Activated naive CD8-positive, alpha-beta T cell treated with anti-CD3 and anti-CD28 coated beads, Interleukin-2, amount 50 U/mL, for 16 hours (primary cell): ENCODE measurements at places on chromosomes 11 and 22.

GRCh38 chr11:123212406-123212805 lies 17.4 kb upstream of the CLMP start:
- no peak for DNase-seq

DNA sequence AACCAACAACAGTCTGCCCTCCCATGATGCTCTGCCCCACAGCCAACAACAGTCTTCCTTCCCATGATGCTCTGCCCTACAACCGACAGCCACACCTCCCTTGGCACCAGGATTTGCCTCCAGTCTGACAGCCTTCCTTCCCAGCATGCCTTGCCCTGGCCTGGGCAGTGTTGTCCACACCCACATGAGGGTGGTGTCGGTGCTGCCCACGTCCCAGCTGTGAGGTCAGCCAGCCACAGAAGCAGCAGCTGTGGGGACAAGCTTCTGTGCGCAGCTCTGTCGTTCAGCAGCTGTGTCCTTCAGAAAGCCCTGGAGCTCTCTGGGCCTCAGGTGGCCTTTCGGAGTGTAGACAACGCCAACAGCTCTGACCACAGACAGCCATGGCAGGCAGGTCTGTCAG lies 1378.9 kb downstream of the BRD1 start:
- DNase-seq, result no peak

GRCh38 chr11:55806248-55806647 lies 4.9 kb upstream of the OR5L1 start:
- no peak for DNase-seq

GRCh38 chr11:131402040-131402439 lies 31.6 kb downstream of the NTM start:
- DNase-seq, result no peak

DNA sequence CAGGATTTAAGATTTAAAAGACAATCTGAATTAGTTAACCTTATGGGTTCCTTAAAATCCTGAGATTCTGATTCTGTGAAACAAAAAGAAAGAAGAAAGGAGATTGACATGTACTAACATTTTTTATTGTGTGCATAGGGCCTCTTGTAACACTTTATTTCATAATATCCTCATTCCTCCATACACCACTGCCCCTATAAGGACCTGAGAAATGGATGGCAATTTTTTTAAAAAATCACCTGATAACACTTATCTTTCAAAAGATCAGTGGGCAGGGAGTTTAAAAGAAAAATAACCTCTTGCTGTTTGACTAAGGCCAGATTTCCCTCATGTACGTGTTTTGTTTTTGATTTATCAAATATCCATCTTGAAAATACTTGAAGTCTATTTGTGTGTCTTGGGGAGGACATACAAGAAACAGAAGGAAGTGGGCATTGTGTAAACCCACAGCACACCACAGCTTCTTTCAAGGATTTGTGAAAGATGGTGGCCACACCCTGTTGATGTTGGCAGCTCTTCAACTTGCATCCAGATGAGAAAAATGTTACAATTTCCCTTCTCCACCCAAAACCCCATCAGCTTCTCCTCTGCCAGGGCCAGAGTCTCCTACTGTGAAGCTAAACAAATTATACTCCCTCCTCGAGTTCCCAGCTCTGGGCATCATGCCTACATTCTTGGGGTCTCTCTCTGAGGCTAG lies 35.0 kb upstream of the MPEG1 start:
- DNase-seq, result no peak

DNA sequence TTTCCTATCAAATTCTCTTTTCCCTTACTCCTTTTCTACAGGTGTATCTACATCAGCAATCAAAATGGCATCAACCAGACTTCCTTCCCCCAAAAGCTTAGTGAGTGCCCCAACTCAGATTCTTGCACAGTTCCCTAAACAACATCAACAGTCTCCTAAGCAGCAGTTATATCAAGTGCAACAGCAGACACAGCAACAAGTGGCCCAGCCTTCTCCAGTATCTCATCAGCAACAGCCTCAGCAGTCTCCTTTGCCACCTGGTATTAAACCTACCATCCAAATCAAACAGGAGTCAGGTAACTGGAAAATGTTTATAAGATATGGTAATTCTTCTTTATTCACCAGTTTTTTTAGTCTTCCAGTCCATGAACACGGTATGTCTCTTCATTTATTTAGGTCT lies 51.4 kb downstream of the EMSY start:
- no peak for DNase-seq

DNA sequence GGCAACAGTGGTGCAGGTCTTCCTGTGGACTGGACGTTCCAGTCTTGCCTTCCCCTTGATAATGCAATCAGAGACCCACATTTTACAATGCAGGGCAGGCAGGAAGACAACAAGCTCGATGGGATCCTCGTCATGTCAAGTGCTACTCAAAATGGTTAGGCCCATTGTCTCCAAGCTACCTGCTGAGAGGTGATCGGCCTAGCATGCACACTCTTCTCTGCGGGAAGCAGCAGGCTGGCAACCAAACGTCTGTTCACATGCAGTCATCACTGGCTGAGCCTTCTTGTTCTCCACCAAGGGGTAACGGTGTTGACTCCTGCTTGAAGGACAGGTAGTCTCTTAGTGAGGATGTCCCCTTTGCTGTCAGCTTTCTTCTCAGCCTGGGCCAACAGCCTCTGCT lies 25.5 kb upstream of the CD82 start:
- no peak for DNase-seq

DNA sequence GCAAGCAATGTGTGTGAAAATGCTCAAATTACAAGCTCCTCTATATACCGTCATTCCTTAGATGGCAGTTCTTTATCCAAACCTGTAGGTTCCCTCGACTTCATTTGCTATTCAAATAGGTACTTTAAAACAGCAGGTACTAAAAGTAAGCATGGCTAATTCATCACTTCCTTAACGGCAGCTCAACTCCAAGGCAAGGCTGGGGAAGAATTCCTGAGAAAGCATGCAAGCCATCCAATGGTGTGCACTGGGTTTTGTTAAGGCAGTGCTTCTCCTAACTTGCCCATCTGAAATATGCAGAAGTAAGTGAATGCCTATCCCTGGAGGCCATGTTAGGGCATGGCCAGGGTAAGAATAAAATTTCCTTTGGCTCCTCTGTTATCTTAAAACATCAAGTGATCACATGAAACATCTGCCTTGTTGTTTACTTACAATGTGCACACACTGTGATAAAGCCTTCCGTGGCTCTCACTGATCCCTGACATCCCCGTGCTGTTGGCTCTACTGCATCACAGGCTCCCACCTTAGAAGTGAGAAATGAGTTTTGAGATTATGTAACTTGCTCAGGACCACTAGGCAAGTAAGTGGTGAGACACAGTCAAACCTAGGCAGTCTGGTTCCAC lies 52.1 kb downstream of the SMCO4 start:
- DNase-seq, result no peak

DNA sequence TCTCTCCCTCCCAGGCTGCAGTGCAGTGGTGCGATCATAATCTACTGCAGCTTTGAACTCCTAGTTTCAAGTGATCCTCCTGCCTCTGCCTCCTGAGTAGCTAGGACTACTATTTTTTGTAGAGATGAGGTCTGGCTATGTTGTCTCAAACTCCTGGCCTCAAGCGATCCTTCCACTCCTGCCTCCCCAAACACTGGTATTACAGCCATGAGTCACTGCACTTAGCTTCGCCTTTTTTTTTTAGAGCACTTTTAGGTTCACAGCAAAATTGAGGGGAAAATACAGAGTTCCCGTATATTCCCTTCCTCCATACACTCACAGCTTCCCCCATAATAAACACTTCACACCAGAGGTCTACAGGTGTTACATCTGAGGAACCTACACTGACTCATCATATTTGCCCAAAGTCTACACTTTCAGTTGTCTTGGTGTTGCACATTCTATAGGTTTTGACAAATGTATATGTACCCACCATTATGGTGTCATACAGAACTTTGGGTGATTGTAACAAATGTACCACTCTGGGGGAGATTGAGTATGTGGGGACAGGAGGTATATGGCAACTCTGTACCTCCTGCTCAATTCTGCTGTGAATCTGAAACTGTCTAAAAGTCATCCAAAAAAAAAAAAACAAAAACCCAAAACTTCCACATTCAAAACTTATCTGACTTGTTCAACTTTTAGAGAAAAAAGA lies 11.3 kb upstream of the SLC37A4 start:
- DNase-seq, result no peak
